ENCODE measurements at places on chromosomes 16 and 17. TPM values are rescaled to one million over a fixed set of nuclear protein-coding genes. Genes with fewer than 3 reads are reported as not detected.

- no peak for DNase-seq
Measured at GRCh38 chr17:66228887-66229782, at the start of gene APOH. APOH (minus strand) TSS chr17:66229415; CDS start chr17:66229379, 36 bp downstream.

DNA sequence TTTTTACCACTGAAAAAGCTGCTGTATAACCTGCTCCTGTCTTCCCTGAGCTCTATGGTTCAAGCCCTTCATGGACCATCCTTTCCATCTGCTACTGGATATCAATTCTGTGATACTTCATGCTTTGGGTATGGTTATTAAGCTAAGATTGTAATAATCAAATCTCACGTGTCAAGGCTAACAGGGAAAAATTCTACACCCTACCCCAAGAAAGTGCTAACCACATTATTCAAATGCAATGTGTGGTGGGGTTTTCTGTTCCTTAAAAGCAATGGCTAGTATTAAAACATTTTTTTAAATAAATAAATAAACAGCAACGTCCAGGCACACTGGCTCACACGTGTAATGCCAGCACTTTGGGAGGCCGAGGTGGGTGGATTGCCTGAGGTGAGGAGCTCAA is 65.9 kb downstream of the SPAG9 start:
- DNase-seq: no peak

DNA sequence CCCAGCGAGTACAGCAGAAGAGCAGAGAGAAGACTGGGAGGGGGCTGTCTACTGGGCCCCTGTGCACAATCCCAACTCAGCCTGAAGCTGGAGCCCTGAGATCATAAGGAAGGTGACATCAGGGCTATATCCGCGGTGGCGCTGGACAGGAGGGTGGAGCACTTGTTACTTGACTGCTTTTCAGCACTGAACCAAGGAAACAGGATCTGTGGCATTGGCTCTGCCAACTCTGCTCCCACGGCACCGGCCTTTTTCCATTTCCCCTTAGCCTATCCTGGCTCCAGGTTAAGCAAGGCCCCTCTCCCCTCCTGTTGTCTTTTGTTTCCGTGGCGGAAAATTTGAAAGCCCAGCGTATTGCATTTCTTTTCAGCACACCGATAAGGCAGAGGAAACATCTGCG is 125.0 kb upstream of the IRX3 start:
- DNase-seq: peak; percentile 30

DNA sequence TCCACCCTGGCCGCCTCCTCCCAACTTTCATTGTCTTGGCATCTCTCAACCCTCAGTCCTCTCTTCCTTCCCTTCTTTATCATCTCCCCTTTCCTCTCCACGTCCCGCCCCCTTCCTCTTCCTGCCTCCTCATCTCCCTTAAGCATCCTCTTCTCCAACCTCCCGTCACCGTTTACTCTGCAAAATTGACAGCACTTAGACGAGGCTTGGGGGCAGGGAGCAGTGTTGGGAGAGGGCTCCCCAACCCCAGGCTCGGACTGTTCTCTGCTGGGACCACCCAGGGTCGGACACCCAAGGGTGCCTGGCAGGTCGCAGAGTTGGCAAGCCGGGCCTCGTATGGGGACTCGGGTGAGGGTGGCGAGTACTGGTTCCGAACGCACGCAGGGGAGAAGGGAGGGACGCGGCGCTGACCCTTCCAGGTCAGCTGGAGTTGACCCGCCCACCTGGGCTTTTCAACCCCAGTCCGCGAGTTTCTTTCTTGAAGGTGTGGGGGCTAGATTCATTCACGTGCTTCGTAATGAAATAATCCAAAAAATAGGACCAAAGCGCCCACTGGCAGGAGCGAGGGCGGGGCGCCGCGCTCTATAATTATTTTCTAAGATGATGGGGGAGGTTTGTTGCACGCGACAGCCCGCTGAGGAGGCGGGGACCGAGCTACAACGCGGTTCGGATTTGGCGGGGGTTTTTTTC is 775 bp upstream of the PAGR1 start:
- peak; percentile 55 for DNase-seq

- no peak for DNase-seq
Measured at GRCh38 chr16:525520-526180, 1.9 kb upstream of the CAPN15 start.

- peak; percentile 85 for DNase-seq
Measured at GRCh38 chr16:1331712-1332617, 1.5 kb upstream of the BAIAP3 start.

DNA sequence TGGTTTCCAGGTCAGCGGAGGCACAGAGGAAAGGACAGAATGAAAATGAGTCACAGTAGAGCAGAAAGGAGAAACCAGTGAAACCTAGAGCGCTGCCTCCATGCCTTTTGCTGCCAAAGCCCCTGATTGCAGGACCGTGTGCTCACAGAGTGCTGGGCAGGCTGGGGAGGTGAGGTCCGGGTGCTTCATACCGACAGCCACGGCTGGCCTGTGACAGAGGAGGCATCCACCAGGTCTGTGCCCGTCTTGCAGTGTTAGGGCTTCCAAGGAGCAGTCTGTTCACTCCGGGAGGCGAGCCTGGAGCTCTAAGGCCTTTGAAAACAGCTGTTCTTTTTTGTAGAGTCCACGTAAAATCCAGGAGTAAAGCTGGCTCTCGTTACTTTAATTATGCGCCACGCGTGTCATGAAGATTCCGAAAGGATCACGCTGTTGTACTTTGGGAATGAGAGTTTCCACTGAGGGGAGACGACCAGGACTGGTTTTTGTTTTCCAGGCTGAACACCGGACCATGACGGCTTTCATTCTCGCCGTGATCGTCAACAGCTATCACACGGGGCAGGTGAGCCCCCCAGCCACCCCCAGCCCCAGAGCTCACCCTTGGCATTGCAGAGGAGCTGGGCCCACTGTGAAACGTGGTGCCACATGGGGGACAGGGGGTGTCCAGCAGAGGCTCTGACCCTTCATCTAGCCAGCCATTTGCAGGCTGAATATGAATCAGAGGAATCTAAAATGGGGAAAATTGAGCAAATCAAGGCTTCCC is 108.5 kb upstream of the CHMP6 start:
- DNase-seq: no peak

GRCh38 chr16:57527027-57527426 is 9.3 kb downstream of the CCDC102A start:
- DNase-seq: no peak

GRCh38 chr17:28597606-28598383 is 1.0 kb downstream of the SPAG5 start:
- no peak for DNase-seq

GRCh38 chr16:87324411-87325275 is 7.5 kb upstream of the C16orf95 start:
- DNase-seq: peak; percentile 84

DNA sequence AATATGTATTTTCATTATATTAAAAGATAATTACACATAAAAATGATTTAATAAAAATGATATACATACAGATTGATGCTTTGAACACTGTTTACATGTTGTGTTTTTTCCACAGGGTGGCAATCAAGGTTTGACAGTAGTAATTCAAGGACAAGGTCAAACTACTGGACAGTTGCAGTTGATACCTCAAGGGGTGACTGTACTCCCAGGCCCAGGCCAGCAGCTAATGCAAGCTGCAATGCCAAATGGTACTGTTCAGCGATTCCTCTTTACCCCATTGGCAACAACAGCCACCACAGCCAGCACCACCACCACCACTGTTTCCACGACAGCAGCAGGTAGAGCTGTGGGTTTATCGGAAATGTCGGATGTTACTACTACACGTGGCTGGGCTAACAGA is 52.2 kb downstream of the C17orf58 start:
- no peak for DNase-seq

DNA sequence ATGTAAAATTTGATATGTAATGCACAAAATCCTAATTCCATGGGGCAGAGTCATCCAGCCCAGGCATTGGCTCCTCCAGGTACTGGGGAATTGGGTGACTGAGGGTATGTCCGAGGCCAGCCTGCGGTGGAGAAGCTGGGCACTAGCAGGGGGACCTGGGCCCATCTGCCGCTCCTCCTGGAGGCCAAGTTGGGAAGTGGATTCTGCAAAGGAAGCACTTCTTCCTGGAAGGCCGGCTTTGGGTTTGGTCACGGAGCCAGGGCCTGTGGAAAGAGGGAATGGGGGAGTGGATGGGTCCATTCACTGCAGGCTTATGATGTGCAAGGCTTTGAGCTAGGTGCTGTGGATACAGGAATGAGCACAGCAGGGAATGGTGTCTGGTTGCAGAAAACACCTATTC is 85.8 kb downstream of the GNAO1 start:
- DNase-seq: peak; percentile 70

DNA sequence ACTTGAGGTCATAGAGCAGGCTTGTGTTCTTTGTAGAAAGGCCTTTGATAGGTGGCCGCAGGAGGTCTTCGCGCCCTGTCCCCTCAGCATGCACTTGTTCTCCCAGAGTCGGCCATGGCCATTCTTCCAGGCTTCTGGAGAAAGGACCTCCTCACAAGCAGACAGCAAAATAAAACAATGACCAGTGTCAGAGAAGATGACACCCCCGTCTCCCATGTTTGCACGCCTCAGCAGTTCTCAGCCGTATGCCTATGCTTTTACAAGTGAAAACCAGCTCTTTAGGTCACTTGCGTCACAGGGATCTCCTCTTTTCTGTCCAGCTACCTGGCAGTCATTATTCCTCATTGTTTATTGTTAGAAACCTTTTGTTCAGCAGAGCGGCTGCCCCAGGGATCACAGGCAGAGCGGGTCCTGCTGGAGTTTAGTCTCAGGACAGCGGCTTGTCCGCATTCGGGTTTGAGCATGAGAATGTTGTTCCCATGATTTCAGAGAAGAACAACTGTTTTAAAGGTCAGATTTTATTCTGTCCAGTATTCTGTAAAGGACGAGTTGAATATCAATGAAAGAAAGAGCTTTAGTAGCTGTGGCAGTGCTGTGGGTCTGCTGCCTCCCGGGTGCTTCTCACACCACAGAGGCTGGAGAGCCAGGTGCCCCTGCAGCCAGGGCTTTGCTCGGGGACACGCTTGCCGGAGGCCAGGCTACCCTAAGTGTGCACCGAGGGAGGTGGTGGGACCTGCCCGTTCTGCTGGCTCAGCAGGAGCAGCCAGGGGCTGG is 123.9 kb downstream of the RPTOR start:
- peak; percentile 34 for DNase-seq

- no peak for DNase-seq
Measured at GRCh38 chr17:38547444-38547843, 58.3 kb downstream of the SRCIN1 start.

DNA sequence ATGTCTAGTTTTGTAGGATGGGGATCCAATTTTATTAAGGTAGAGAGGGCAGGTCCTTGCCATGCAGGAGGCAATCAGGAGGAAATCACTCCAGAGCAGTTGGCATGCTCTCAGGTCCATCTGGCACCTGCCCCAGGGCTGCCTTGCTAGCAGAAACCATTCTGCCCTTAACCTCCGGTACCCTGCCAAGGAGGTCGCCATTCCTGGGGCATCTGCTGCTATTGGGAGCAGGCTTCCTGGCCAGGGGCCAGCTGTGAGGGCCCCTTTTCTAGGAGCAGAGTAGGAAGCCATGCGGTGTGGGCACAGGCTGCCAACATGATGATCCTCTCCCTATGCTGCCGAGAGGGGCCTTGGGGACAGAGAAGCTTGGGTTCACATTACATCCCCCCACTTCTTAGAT is 47.6 kb upstream of the MGAT5B start:
- DNase-seq: no peak

DNA sequence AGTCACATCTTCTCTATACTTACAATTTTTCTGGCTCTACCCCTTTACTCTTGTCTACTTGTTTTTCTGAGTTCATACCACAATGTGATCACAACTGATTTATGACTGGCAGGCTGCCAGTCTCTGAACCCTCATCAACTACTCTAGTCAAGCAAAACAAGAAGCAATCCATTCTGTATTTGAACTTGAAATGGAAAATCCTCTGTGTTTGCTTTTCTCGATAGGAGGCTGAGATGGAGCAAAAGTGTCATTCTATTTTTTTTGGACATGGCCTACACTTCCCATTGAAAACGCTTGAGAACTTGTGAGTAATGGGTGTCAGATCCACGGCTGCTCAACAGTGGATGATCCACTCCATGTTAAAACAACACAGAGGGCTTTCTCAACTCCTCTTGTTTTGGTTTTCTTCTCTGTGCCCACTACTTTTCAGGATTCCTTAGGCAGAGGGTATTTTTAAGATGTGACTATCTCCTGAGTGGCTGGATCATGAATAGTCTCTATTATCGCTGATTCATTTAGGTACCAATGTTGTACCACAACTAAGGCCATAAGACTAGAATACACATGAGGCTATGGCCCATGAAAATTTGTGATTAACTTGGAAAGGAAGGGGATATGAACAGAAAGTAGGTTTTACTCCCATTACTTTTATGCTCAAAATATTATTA is 11.7 kb downstream of the TMEM100 start:
- no peak for DNase-seq

DNA sequence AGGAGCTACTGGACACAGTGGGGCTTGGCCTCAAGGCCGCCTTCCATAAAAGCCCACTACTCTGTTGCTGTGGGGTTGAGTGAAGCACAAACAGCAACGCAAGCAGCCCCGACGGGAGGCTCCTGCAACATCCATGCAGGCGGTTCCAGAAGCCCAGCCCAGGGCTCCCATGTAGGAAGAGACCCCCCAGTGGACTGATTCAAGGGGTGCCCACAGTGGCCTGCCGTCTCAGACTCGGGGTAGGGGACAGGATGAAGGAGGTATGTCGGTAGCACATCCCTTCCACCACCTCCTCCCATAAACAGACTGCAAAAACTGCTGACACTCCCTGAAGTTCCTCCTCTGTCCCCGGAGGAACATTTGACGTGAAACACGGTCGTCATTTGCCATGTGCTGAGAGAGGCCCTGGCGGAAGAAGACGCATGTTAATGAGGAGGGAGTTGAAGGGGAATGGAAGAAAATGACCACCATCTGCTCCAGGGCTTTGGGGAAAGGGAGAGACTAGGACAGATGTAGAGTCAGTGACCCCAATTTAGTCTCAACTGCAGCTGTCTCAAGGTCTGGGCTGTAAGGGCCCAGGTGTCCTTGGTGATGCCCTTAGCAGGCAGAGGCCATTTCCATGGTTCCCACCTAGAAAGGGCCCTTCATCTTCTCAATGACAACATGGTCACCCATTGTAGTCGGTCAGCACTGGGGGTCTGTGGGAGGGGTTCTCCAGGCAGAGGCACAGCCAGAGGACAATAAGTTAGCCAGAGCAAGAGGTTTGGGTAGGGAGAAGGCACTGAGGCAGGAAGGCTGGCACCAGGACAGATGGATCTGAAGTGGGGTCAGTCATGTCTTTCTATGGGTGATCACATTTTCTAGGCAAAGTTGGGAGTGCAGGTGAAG is 200.6 kb downstream of the CPPED1 start:
- DNase-seq: no peak

HLF gene
- total RNA-seq: 0.11 TPM

TAT gene
- not detected for total RNA-seq

PRSS21 gene
- not detected for total RNA-seq

ST6GALNAC1 gene
- not detected for total RNA-seq

SPIRE2 gene
- 6.5 TPM for total RNA-seq

CD300E gene
- total RNA-seq: not detected

IRX3 gene
- total RNA-seq: 4.6 TPM

HSD17B1 gene
- total RNA-seq: 2.6 TPM

ARHGAP44 gene
- 10.6 TPM for total RNA-seq
